NCI-H2107 (cell line): ENCODE measurements at places on chromosomes 11 and 22.

- DNase-seq = no peak
Measured at GRCh38 chr11:7197469-7197868, 54.2 kb upstream of the SYT9 start.

- DNase-seq = no peak
Measured at GRCh38 chr11:10591741-10592140, 23.3 kb upstream of the LYVE1 start.

GRCh38 chr11:121688055-121688491 lies 235.3 kb upstream of the SORL1-AS1 start:
- DNase-seq = no peak

GRCh38 chr22:49701380-49702067 lies 126.1 kb downstream of the BRD1 start:
- DNase-seq = no peak

DNA sequence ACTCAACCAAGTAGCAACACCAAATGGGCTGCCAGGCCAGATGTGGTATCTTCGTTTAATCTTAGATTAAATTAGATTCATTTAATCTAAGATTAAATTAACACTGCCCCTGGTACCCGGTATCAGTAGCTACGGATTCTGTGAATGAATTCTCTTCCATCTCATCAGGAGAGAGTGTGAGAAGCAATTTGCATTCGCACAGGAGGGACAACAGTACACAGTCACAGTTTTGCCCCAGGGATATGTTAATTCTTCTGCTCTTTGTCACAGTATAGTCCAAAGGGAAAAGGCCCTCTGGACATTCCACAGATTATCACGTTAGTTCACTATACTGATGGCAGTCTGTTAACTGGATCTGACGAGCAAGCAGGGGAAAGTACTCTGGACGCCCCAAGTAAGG lies 22.9 kb downstream of the ASCL2 start:
- no peak for DNase-seq

- DNase-seq = no peak
Measured at GRCh38 chr11:33877038-33877437, 14.8 kb downstream of the LMO2 start.

DNA sequence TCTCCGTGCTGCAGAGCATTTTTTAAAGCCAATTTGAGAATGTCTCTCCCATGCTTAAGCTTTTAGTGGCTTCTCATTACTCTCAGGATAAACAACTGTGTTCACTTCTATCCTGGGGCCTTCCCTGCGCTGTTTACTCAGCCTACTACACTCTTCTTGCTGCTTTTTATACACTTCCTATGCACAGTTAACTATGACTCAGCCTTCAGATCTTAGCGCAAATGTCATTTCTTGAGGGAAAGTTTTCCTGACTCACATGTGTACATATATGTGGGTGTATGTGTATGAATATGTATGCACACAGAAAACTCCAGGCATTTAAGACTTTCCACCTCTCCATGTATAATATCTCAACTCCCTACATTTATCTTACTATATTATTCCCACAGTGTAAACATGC lies 9.8 kb downstream of the THAP12 start:
- DNase-seq = no peak

- no peak for DNase-seq
Measured at GRCh38 chr11:5847711-5848110, 6.0 kb upstream of the OR52E6 start.

DNA sequence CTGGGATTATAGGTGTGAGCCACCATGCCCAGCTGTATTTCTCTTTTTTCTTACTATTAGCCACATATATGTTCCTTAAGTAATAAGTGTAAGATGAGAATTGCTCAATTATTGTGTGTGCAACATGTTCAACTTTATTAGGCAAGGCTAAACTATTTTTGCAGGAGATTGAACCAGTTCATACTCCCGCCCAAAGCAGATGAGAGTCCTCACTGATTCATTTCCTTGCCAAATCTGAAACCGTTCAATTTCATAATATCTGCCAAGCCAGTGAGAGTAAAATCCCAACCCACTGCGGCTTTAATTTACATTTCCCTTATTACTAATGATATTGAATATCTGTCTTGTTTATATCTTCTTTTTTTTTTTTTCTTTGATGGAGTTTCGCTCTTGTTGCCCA lies 48.4 kb downstream of the KCNJ4 start:
- no peak for DNase-seq

DNA sequence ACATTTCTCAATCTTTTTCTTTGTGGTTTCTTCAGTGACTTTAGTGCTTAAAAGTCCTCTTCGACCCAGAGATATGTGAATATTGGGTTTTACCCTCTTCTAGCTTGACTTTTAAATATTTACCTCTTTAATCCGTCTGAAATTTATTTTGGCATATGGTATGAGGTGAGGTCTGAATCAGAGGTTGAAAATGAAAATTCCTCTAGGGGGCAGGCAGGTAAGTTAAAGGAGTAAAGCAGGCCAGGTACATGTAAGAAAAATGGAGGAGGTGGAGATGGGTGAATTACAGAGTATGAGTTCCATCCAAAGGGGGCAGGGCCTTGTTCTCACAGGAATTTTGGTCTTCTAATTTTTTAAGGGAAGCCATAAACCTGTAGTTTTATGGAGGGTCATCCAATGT lies 263.8 kb upstream of the NARS2 start:
- no peak for DNase-seq

GRCh38 chr11:32210556-32210955 lies 119.7 kb downstream of the RCN1 start:
- DNase-seq = no peak

- DNase-seq = no peak
Measured at GRCh38 chr22:29872989-29873388, 10.0 kb upstream of the MTMR3 start.

- no peak for DNase-seq
Measured at GRCh38 chr11:72720047-72720446, 32.2 kb downstream of the ARAP1 start.

DNA sequence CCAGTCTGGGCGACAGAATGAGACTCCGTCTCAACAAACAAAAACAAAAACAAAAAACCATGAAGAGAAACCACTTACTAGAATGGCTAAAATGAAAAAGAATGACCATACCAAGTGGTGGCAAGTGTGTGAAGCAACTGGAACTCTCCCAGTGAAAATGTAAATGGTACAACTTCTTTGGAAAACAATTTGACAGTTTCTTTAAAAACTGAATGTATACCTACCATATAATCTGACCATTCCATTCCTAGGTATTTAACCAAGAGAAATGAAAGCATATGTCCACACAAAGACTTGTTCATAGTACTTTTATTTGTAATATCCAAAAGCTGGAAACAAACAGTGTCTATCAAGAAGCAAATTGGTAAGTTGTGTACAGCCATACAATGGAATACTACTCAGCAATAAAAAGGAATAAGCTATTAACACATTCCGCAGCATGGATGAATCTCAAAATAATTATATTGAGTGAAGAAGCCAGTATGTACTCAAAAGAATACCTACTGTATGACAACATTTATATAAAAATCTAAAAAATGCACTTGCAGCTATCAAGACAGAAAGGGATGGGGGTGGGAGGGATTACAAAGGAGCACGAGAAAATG lies 27.7 kb downstream of the DGCR2 start:
- DNase-seq = no peak

DNA sequence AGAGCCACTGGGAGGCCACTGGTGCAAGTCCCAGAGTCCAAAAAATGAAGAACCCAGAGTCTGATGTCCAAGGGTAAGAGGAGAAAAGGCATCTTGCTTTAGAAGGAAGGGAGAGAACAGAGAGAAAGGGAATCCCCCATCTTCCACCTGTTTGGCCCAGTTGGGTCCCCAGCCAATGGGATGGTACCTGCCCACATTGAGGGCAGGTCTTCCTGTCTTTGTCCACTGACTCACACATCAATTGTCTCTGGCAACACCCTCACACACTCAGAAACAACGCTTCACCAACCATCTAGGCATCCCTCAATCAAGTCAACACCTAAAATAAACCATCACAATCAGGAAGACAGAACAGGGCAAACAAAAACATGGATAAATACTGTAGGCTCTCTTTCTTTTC lies 6.3 kb downstream of the COMMD9 start:
- no peak for DNase-seq

DNA sequence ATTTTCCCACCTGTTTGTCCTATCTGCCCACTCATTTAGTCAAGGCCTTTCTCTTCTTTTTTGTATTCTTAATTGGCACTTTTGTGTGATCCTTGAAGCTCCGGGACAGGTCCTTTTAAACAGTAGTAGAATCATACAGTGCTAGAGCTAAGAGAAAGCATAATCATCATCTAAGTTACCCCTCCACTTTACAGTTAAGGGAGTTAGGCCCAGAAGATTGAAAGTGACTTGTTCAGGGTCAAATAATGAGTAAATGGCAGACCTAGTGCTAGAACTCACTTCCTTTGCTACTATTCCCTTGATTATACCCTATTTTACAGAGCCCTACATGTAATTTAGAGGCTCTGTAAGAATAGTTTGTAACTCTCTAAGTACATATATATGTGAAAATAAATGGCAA lies 2.5 kb downstream of the USP47 start:
- no peak for DNase-seq

- DNase-seq = no peak
Measured at GRCh38 chr22:38415561-38416321, 39.3 kb downstream of the KCNJ4 start.

GRCh38 chr22:23227380-23227779 lies 47.1 kb downstream of the BCR start:
- no peak for DNase-seq

DNA sequence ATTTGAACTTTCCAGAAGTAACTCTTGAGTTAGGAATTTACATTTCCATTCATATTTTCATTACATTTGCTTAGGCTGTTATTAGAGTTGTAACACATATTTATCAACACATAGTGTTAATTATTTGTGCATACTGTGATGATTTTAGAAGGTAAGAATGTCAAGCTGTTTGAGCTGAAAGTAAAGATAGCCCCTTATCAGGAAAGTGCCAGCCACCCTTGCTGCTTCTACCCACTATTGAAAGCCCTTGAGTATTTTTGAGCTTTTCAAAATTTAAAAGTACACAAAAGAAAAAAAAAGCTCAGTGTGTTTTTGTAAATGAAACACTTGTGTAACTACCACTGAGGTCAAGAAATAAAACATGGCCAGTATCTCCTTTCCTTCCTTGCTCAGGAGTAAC lies 8.0 kb downstream of the APLP2 start:
- DNase-seq = no peak

GRCh38 chr11:34313099-34313517 lies 44.7 kb downstream of the ABTB2 start:
- DNase-seq = no peak

GRCh38 chr11:71221821-71222220 lies 30.6 kb downstream of the SHANK2 start:
- DNase-seq = no peak

GRCh38 chr11:128518493-128519207 lies 68.7 kb downstream of the ETS1 start:
- no peak for DNase-seq

GRCh38 chr11:134511255-134511654 lies 99.2 kb upstream of the B3GAT1 start:
- DNase-seq = no peak

- no peak for DNase-seq
Measured at GRCh38 chr22:27489178-27489675, 312.3 kb downstream of the MN1 start.

DNA sequence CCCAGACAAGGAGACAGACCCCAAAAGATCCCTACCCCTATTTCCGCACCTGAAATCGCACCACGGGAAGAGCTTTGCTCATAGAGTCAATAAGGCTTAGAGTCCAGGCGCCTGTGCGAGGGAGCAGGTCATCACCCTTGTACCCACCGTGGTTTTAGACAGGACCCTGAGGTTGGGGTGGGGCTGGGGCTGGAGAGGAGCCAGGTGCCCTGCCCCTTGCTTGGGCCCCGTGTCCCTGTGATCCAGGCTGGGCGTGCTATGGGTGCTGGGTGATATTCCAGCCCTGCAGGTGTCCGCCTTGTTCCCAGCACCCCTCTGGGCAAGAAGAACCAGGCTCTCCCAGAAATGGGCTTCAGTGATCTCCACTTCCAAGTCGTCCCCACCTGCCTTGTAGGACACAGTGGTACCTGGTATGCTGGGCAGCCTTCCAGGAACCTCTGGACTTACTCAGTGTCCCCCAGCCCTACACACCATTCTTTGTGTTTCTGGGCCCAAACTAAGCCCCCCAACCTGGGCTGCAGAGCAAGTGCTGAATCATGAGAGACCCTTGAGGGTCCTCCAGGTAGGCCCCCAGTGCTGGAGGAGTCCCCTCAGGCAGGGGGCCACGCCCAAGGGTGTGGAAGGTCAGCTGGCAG lies 4.5 kb downstream of the CD81 start:
- no peak for DNase-seq

DNA sequence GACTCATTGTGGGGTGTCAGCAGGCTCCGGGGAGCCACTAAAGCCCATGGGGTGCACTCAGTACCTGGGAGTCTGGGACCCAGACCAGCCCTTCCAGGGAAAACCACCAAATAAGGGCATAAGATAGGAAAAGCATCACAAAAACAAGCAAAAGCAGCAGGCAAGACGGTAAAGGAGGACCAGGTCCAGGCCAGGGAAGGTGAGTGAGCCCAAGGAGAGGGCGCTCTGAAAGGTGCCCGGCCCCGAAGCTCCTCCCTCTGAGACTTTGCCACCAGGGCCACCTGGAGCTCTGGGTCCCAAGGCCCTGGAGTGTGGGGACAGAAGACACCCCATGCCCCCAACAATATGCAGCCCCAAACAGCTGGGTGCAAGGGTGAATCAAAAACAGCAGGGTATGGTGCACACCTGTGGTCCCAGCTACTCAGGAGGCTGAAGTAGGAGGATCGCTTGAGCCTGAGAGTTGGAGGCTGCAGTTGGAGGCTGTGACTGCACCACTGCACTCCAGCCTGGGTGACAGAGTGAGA lies 5.2 kb upstream of the IL17REL start:
- DNase-seq = no peak

DNA sequence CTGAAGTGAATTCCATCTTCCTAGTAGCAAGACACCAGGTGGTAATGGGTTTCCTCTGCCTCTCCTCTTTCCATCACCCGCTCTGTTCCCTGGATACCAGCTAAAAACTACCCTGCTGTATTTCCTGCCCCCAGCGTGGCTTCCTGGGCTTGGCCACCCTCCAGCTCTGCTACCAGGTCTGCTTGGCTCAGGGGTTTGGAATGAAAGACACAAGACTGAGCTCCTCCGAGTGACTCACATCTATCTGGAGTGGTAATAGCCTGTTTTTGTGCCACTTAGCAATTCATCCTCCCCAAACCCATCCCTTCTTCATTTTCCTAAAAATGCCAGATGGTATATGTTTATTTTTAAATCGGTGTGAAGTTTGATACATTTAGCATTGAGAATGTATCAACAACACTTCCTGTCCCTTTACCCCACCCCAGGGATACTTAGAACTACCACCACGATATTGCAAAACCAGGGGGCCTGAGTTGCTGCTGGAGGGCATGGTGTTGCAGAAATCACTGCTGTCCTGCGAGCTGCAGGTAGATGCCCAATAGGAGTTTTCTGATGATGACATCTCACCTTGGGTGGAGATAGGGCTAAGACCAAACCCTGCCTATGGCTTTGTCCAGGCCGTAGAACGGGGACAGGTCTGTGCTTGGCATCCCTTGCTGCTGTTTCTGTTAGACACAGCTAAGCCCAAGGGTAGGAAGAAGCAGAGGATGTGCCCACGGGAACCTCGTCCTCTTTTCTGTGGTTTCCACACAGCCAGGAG lies 7.5 kb upstream of the MICAL3 start:
- DNase-seq = no peak
